ENCODE measurements at places on chromosomes 4 and X. TPM values are rescaled to one million over a fixed set of nuclear protein-coding genes. Genes with fewer than 3 reads are reported as not detected.

Gene ARMCX2
- 87.9 TPM for total RNA-seq

Gene BRS3
- not detected for total RNA-seq

Gene STATH
- total RNA-seq = not detected

Gene DKK2
- 54.8 TPM for total RNA-seq

Gene F8A1
- 3.1 TPM for total RNA-seq

Gene SLC9B1
- total RNA-seq = 6.9 TPM
